ENCODE measurements at places on chromosomes 7 and 10.

DNA sequence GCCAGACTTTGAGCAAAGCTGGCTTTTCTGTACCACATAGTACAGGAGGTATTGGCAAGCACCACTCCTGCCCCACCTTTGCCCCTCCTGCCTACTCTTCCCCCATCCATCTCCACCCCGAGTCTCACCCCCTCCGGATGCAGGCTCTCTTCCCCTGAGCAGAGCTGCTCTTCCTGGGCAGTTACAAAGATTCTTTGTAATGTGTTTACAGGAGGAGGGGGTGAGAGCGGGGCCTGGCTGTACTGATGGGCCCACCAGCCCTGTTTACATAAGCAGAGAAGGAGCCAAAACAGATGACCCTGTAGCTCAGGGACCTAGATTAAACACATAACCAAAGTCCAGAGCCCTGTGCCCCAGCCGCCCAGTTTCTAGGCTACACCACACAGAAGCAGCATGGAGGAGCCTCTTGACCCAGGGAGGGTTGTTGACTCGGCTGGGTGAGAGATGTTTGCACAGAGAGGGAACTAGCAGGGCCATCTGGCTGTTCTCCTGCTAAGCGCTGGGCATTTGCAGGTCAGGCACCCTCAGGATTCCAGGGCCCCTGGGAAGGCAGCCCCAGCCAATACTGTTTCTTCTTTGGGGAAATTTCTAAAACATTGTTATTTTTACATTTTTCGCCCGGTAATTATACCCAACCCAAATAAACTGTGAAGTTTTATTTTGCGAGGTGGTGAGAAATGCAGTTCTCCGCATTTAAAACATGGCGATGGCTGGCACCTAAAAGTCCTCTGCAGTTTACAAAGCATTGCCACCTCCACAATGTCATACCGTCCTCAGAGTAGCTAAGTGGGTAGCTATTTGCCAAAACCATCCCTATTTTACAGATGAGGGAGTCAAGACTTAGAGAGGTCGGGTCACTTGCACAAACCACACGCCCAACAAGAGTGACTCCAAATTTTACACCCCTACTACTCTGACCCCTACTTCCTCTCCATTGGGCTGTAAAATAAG, 11.4 kb upstream of the ZKSCAN1 start:
- DNase-seq, result peak; percentile 44

DNA sequence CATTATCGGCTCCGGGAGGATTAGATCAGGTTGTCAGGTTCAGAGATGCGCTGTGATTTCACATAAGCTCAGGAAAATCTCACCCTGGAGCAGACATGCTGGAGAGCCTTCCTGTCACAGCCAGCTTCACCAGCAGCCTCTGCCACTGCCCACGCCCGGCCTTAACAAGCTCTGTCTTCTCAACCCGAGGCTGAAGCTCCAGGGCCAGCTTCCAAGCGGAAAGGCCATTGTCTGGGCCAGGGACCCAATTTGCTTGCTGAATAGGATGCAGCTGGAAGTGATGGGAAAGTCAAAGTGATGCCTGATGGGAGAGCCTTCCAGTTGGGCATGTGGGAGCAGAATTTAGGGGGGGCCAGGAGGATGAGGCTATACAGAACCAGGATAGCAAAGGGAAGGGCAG, 36.3 kb downstream of the C10orf105 start:
- DNase-seq, result peak; percentile 61

DNA sequence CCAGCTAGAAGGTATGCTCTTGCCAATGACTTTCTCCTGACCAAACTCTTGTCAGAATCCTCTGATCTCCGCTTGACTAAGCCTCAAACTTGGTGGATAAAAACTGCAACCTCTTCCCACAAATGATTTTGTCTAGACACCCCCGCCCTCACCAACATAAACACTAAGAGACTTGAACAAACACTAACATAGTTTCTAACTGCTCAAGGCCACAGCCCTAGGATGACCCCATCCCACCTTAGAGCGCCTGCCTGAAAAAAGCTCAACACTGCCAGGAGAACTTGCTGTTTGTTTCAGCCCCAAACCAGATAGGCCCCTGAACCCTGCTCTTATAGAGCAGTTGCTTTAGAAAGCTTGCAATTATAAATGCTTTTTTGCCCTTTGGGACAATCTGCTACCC, 71.8 kb downstream of the LRRN3 start:
- no peak for DNase-seq

DNA sequence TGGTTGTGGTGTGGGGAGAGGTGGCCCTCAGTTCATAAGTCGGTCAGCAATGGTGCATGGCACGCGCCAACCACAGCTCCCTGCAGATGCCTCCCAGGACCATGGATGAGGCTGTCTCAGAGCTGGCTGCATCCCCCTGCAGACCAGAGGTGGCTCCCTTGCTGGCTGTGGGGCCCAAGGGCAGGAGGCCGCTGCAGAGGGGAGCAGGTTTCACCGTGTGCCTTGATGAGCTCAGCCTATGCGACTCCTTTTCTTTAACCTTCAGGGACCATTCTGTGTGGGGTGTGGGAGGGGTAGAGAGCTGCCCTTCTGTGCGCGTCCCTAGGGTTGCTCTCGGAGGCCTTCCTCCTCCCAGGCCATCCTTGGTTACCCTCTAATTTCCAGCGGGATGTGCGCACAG, 152.4 kb downstream of the ACTR3B start:
- DNase-seq, result no peak

GRCh38 chr7:4279216-4279615, 402.9 kb upstream of the FOXK1 start:
- no peak for DNase-seq

GRCh38 chr10:43125881-43126731, 12.1 kb upstream of the CSGALNACT2 start:
- no peak for DNase-seq

- no peak for DNase-seq
These were observed 7.5 kb downstream of the MTG1 start for GRCh38 chr10:133401500-133401899.

- DNase-seq, result no peak
These were observed 5.8 kb downstream of the CDK6 start for GRCh38 chr7:92830532-92831110.

DNA sequence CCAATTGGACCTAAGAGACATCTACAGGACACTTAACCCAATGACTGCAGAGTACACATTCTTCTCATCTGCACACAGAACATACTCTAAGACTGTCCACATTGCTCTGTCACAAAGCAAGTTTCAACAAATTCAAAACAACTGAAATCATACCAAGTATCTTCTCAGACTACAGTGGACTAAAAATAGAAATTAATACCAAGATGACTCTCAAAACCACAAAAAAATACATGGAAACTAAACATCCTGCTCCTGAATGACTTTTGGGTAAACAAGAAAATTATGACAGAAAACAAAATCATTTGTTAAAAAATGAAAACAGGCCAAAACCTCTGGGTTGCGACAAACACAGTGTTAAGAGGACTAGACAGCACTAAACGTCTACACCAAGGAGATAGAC, 24.5 kb downstream of the SNX13 start:
- DNase-seq, result no peak

- DNase-seq, result peak; percentile 72
These were observed at the start of gene PAOX for GRCh38 chr10:133379152-133379800. TSS of gene PAOX (plus strand) at chr10:133379262. CDS start at chr10:133379317, 55 bp downstream.

DNA sequence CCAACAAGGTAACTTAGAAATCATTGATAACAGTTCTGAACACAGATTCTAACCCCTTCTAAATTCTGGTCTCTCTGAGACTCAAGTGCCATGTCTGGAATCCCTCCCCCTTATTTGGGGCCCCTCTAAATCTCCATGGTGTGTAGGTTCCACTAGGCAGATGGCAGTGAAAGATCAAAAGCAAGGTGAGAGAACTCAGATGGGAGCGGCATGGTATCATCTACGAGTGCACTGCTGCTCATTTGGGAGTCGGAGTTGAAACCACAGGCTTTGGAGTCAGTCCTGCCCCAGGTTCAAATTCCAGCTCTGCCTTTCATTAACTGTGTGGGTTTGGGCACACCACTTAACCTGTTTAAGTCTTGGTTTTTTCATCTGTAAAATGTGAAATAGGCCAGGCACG, 72.6 kb downstream of the MTURN start:
- DNase-seq, result no peak

DNA sequence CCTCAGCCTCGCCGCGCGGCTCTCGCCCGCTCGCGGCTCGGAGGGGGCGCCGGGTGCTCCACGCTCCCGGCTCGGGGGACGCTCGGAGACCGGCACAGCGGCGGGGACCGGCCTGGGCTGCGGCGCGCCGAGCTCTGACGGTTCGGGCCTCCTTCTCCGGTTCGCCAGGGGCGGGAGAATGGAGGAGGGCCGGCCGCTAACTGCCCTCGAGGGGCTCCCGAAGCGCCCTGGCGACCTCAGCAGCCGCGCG, 232 bp upstream of the GRID1 start:
- DNase-seq, result no peak

DNA sequence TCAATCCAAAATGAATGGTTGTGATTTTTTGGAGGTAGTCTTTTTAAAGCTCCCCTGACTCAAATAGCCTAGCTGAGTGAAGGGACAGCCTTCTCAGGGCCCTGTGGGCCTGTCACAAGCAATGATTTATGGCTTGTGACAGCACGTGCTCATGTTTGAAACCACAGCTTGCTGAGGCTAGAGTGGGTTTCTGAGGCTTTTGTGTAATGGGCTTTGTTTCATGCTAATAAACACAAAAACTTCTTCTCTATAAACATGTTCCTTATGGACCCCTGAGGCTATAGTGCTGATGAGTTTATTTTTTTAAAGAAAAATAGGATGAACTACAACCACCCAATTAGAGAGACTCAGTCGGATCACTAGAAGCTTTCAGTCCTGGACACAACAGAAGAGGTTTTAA, 36.1 kb upstream of the BET1 start:
- DNase-seq, result peak; percentile 21

GRCh38 chr7:150972023-150972468, 6.1 kb downstream of the KCNH2 start:
- DNase-seq, result no peak

DNA sequence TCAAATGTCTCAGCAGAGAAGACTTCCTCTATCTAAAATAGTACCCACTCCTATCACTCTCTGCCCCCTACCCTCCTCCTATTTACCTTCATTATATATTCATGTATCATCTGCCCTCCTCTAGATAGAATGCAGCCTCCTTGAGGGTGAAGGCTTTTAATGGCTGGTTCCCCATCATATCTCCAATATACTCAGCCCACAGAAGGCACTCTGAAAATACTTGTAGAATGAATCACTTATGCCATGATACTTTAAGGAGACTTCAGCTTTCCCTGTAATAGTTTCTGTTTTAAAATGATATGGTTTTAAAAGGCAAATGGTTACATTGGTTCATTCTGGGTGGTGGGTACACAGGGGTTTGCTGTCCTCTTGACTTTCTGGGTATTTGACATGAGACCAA, 25.3 kb downstream of the GFRA1 start:
- DNase-seq, result no peak

GRCh38 chr10:122390271-122390670, 15.8 kb downstream of the PLEKHA1 start:
- no peak for DNase-seq

DNA sequence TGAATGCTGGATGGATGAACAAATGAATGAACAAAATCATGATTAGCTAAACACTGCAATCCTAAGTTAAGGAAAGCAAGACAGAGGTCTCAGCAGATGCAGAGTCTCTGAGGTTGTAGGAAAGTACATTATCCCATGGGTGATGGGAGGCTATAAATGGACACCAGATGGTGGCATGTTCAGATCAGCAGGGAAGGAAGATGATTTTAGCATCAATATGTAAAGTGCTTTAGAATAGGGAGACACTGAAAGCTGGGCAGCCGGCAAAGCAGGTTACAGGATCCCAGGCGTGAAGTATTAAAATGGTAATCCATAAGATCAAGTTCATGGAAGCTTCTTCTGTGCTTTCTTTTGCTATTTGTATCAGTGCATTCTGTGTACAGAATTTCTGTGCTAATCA, 7.9 kb upstream of the RAPGEF5 start:
- peak; percentile 81 for DNase-seq

DNA sequence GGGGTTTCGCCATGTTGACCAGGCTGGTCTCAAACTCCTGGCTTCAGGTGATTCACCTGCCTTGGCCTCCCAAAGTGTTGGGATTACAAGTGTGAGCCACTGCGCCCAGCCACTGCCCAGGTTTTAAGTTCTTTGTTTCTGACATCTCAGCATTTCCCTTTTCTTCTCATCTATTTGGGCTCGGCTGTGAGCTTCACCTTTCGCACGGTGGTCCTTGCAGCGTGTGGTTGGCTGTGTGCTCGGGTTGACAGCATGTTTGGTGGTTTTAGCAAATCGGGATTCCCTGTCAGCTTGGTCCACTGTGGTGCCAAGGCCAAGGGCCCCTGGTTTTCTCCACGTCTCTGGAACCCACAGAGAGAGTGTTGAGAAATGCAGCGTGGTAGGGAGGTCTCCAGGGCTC, 138.8 kb downstream of the DNAJB6 start:
- no peak for DNase-seq

GRCh38 chr7:47786557-47787248, 161.6 kb downstream of the PKD1L1 start:
- no peak for DNase-seq

- no peak for DNase-seq
These were observed 13.3 kb downstream of the KMT2E start for GRCh38 chr7:105027176-105027853.

DNA sequence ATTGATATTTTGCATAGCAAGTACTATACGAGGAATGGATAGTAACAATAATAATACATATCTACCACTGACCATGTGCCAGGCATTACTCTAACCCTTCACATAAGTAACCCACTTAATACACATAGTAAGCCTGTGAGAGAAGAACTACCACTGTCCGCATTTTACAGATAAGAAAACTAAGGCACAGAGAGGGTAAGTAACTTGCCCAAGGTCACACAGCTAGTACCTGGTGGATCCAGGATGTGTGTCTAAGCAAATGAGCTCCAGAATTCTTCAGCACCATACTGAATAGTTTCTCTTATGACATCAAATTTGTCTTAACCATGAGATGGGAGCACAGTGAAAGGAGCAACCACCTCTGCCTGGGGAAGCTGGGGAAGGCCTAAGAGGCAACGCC, 10.2 kb downstream of the CRTAC1 start:
- no peak for DNase-seq

DNA sequence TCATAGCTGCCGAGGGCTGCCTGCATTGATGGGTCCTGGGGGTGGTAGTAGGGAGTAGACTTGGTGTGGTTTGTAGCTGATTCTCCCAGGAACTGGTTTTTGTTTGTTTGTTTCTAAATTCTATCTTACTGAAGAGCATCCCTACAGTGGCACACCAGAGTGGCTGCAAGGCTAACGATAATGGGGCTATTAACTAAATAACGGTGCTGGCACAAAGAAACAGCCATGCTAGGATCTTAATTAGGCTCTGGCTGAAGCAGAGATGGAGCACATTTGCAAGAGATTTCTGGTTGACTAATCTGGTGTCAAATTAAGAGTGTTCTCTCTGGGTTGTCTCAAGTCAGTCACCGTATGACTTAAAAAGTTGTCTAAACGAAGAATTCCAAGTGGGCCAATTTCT, 590.0 kb downstream of the NRG3 start:
- DNase-seq, result no peak

- DNase-seq, result no peak
These were observed 96.4 kb downstream of the OSBPL3 start for GRCh38 chr7:24883622-24884013.

DNA sequence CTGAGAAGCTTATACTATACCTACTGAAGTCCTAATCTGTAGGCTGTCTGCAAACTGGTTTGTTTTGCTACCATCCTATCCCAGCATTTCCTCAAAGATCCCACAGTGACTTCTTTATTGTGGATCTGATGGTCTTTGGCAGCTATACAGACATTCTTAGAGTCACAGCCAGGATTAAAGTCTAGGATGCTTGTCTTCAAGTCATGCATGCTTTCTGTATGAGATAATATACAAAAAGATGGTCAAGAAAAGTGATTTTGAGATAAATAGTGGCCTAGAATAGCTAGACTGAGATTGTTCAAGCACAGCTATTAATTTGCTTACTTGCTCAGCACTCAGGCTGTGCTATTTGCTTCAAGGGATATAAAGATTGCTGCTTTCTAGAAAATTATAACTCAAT, 454.4 kb downstream of the AUTS2 start:
- no peak for DNase-seq

All from WERI-Rb-1 (cell line).